ENCODE measurements at places on chromosomes 3 and 15.

DNA sequence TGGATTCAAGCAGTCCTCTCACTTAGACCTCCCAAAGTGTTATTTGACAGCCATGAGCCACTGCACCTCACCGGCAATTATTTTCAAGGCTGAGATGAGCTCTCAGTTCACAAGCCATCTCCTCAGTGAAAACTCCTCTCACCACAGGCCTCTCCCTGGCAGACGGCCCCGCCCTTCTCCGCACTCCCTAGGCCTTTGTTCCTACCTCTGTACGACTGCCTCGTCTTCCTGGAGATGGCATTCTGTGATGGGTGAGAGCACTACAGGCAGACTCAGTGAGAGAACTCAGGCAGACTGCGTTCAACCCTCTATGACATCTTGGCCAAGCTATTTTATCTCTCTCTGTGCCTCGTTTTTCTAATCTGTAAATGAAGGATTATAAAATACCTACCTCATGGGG is 67.0 kb upstream of the TPM1 start:
- no peak for DNase-seq

DNA sequence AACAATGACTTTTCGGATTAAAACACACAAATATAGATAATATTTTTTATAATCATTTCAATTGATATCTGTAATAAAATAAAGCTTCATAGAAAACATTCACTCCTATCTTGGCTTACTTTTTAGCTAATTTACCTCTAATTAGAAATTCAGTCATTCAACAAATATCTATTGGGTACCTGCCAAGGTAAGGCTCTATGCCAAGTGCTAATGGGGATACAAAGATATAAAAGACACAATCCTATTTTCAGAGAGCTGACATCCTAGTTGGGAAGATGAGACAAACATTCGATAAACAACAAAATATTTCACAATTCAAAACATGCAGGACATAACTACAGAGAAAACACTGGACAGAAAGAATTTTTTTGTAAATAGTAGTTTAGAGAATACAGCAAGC is 63.3 kb downstream of the ULK4 start:
- no peak for DNase-seq

- DNase-seq, result no peak
Measured at GRCh38 chr3:169454823-169455222, 208.7 kb downstream of the MECOM start.

DNA sequence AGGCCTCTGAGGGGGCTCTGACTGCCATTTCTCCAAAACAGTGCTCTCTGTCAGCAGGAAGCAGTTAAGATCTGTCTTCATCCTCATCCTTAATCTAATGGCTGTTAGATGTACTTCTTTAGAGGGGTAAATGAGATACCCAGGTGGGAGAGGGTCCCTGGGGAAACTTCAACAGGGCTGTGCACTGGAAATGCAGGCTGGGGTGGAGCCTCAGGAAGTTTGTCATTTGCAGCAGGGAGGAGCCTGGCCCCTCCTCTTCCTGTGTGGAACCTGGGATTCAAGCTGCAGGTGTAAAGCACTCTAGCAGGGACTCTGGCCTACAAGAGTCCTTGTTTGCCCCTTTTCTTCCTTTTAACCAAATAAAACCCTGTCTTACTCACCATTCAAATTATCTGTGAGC is 1173.6 kb downstream of the OTOL1 start:
- no peak for DNase-seq

GRCh38 chr3:143266927-143267326 is 147.4 kb downstream of the CHST2 start:
- DNase-seq, result no peak

DNA sequence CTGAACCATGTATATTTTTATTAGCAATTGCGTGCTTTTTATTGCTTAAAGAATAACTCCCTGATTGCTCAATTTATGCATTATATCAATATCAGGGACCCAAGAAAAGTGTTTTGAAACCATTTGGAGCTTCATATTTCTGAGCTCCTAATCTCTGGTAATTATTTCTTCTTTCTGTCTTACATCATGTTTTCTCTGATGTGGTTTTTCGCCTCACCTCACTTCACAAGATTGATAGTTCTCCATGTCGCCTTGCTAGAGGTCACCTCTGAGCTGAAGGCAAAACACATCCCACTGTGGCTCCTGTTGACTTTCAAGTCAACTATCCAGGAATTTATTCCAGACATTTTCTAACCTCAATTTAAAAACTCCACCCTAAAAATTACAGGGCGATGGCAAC is 837.4 kb downstream of the CADM2 start:
- DNase-seq, result no peak

DNA sequence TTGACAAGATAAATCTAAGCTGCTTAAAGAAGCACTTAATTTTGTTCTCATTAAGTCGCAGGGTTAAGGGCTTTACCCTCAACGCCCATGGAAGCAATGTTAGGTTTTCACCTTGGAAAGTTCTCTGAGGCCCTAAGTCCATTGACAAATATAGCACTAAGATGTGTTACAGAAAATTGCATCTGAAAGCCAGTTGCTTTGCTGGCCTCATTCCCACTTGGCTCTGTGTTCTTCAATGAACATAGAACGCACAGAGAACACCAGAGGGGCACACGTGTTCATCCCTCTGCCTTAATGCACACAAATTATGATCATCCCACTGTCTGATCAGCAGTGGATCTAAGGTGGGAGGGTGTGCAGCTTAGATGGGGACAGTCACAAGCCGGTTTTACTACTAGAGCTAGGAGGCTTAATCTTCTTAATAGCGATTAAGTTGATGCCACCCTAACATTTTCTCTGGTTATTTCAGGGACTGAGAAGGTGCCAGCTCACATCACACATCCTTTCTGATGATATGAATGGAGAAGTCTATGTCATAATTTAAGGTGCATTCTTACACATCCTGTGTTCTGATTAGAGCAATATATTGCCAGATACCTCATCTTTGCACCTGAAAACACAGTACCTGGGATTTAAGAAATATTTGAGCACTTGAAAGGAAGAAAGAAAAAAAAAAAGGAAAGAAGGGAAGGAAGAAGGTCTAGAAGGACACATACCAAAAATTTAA is 224.4 kb upstream of the ICE2 start:
- DNase-seq, result no peak

DNA sequence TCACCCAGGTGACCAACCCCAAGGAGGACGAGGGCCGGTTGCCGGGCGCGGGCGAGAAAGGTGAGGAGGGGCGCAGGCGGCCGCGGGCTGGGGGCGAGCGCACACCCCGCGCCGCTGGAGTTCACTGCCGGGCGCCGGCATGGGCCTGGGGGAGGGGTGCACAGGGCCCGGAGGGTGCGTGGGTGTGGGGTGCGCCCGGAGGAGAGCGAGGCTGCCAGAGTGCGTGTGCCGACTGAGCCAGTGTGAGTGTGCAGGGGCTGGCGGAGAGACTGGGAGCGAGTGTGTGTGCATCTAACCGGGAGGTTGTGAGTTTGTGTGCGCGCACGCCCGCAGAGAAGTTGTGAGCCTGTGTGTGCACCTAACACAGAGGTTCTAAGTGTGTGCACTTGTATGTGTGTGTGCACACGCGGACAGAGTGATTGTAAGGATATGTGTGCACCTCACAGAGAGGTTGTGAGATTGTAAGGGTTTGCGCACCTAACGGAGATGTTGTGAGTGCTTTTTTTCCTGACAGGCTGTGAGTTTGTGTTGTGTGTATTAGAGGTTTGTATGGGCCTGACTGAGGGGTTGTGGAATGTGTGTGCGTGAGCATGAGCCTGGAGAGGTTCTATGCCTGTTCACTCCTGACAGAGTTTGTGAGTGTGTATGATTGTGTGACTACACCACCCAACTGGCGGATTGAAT is 681 bp downstream of the CTDSPL start:
- DNase-seq, result peak; percentile 21
